Mesenteric fat pad (tissue), 1 donor: ENCODE measurements at places on chromosomes 7 and 10.

GRCh38 chr10:89805599-89806013 lies 104.2 kb downstream of the KIF20B start:
- DNase-seq = no peak

DNA sequence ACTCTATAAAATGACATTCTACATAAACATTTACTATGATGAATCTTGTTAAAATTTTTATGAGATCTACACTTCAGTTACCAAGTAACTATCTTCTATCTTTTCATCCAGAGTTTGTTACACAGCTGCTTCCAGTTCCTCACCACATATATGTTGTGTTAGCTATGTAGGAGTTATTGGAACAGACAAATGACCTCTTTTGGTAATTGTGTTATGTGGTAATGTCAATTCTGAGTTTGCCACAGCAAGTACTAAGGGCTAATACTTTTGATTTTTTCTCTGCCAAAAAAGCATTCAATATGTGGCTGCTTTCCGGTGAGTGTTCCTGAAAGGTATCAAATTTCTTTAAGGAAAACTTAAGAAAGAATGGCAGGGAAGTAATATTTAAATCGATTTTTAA lies 573.9 kb upstream of the PCDH15 start:
- no peak for DNase-seq

DNA sequence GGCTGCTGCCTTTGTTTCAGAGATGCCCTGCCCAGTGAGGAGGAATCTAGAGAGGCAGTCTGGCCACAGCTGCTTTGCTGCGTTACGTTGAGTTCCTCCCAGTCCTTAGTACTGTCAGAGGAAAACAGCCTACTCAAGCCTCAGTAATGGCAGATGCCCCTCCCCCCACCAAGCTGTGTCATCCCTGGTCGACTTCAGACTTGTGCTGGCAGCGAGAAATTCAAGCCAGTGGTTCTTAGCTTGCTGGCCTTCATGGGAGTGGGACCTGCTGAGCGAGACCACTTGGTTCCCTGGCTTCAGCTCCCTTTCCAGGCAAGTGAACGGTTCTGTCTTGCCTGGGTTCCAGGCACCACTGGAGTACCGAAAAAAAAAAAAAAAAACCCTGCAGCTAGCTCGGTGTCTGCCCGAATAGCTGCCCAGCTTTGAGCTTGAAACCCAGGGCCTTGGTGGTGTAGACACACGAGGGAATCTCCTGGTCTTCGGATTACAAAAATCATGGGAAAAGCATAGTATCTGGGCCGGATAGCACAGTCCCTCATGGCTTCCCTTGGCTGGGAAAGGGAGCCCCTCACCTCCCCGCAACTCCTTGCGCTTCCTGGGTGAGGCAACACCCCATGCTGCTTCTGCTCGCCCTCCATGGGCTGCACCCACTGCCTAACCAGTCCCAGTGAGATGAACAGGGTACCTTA lies 9.1 kb downstream of the SDHAF3 start:
- DNase-seq = no peak

DNA sequence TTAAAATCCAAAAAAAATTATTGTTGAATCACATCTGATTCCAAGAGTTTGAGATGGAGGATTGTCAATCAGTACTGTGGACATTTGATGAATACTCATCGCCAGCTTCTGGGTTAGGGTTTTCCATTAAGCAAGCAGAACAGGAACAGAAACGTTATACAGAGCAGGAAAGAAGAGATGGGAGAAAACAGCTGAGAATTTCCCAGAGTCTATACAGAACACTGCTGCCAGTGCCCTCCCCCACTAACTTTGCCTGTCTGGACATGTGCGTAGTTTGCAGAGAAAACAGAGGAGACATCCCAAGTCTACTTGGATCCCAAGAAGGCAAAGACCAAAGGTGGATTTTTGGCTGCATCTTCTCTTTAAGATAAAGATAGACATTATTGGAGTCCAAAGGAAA lies 19.0 kb downstream of the C10orf90 start:
- DNase-seq = no peak

DNA sequence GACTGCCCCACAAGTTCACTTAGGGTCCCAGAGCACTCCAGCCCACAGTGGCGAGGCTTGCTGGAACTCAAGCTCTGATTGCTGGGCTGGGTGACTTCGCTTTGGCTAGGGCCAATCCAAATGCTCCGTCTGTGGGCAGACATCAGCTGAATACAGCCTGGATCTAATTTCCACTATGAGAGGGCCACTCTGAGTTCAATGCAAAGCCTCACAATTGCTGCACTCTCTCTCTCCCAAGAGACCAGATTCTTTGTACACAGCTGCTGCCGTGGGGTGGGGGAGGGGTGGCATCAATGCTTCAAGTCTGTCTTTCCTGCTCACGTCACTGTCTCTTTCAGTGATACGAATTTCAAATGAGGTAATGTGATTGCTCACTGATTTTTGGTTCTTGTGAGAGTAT lies 47.3 kb upstream of the BPGM start:
- no peak for DNase-seq
